ENCODE measurements at places on chromosomes 7 and 10.

DNA sequence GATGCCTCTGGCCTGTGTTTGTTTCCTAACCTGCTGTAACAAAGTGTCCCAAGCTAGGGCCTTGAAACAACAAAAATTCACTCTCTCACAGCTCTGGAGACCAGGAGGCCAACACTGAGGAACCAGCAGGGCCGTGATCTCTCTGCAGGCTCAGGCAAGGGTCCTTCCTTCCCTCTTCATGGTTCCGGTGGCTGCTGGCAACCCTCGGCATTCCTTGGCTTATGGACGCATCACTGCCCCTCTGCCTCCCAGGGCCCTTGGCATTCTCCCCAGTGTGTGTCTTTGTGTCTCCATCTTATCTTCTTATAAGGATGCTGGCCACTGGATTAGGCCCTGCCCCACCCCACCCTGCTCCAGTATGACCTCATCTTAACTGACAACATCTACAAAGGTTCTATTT lies 17.0 kb downstream of the CNPY1 start:
- no peak for DNase-seq

DNA sequence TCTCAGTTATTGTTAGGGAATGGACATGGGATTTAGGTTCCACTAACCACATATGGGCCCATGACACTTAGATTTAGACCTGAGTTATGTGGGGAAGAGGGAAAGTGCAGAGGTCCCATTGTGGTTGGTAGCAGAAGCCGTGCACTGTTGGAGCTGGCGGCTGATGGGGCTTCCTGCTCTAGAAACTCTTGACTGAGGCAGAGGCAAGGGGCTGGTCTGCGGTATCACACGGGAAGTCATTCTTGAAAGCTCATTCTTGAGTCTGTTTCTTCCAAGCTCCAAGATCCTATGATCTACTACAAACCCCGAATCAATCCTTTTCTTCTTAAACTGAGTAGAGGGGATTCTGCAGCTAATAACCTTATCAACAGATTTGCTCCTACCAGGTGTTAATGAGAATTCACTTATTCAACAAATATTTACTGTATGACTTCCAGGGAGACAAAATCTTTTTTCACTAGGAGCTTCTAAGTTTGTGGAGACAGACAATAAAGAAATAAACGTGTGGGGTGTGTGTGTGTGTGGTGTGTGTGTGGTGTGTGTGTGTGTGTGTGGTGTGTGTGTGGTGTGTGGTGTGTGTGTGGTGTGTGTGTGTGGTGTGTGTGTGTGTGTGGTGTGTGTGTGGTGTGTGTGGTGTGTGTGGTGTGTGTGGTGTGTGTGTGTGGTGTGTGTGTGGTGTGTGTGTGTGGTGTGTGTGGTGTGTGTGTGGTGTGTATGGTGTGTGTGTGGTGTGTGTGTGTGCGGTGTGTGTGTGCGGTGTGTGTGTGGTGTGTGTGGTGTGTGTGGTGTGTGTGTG lies 57.1 kb downstream of the AOC1 start:
- peak; percentile 9 for DNase-seq

GRCh38 chr7:20647908-20648776 lies 32.7 kb downstream of the ABCB5 start:
- peak; percentile 47 for DNase-seq

DNA sequence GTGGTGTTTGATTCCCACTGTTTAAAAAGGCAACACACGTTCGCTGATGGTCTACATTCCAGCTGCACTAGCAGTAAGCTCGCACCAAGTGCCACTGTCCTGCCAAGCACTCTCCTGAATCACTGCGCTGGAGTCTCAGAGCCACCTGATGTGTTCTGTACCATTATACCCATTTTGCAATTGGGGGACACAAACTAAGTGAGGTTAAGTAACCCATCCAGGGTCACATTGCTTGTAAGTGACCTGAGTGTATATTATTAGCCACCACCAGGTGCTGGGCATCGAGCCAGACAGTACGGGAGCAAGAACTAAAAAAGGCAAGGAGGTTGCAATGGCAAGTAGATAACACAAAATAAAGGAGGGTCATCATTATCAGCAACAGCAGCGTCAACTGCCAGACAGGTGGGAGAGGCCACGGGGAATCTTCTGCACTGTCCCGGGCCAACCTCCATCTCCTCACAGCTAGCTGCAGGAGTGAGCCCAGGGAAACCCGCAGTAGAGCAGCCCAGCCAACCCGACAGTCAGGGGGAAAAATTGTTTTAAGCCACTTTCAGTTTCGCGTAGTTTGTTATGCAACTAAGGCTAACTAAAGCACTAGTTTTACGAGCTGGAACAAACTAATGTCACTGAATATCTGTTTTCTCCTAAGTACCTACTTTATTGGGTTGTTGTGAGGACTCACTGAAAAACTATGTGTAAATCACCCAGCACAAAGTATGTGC lies 712 bp upstream of the CPVL start:
- peak; percentile 54 for DNase-seq

GRCh38 chr10:71561003-71561574 lies 158.5 kb downstream of the C10orf105 start:
- DNase-seq, result no peak

DNA sequence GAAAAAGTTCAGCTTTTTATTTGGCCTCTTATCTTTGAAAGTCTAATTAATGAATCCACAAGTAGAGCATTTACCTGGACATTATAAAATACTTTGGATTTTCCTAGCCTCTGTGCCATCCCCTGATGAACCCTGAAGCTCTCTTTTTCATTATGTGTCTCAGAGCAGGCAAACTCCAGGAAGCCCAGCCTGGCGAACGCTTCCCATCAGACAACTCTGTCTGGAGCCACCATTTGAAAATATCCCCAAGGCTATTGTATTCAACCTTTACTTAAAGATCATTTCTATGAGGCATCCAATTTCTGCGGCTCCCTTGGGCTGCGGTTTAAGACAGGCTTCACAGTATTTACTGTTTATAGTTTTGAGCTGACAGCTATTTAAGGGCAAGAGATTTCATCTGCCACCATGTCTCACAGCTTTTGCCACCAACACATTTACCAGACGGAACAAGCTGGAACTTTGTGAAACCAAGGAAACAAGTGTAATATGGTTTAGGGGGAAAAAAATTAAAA lies 257.2 kb upstream of the GLI3 start:
- DNase-seq, result no peak

Measured in OCI-M1 (cell line).